ENCODE measurements at places on chromosomes 1 and 21.
A peak's percentile ranks its signal among the peaks of the same experiment; 100 is the strongest.

GRCh38 chr1:77876884-77877283, 11.5 kb upstream of the NEXN start:
- DNase-seq, result no peak

- no peak for DNase-seq
These were observed 2.9 kb downstream of the ASAP3 start for GRCh38 chr1:23481026-23481597.

GRCh38 chr1:113255038-113255719, 135.1 kb upstream of the MAGI3 start:
- DNase-seq, result no peak

- DNase-seq, result no peak
These were observed 1.7 kb downstream of the DR1 start for GRCh38 chr1:93347334-93347899.

- DNase-seq, result no peak
These were observed 7.5 kb upstream of the ASH1L start for GRCh38 chr1:155569988-155570592.

- DNase-seq, result no peak
These were observed 9.2 kb upstream of the EPHA8 start for GRCh38 chr1:22553991-22554522.

DNA sequence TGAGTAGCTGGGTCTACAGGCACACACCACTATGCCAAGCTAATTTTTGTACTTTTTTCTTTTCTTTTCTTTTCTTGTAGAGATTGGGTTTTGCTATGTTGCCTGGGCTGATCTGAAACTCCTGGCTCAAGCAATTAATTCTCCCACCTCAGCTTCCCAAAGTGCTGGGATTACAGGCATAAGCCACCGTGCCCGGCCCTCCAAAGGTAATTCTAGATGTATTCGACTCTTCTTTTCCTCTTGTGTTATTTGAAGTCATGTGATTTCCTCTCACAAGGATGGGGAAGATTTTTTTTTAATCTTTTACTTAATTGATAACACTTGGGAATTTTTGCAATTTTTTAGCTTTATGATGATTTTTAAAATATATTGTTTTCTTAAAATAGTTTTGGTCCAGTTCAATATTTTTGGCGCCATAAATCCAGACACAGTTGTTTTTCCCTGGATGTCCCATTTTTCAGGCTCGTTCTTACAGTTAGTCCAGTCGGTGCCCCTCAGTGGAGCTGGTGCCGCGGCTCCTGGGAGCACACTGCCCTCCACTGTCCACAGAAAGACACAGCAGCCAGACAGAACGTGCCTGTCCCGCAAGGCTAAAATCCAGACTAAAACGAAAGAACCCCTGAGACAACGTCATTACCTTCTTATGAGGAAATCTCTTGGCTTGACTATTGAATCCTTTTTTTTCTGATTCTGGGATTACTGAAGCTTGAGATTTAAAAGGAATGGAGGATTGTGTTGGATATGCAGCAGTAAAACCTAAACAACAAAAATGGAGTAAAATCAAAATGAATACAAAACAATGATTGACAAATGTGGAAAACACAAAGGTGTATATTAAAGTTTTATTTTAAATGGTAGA, 22.4 kb downstream of the STPG1 start:
- no peak for DNase-seq

- DNase-seq, result no peak
These were observed 57.5 kb downstream of the IARS2 start for GRCh38 chr1:220151454-220151853.

DNA sequence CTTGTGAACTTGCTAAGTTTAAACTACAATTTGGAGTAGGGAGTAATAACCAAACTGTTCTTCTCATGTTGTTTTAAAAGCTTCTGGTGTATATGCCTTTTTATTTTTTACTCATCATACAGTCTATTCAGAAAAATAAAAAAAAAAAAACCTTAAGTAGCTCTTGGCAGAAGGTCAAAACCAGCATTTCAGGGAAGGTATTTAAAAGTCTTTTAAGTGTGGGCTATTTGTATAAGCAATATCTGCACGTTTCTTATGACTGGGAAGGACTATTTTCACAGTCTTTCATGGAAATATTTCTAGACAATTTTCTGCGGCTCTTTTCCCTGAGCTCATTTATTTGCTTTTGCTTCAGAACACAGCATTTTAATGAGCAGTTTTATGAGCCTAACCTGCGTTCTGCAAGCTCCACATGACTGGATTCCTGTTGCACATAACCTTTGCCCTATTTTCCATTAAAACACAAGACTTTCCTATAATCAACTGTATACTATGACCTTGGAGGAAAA, 60.9 kb upstream of the C1orf105 start:
- DNase-seq, result no peak

- no peak for DNase-seq
These were observed 3.8 kb upstream of the NBPF1 start for GRCh38 chr1:16617114-16617631.

GRCh38 chr1:110492573-110492972, 26.4 kb downstream of the KCNA10 start:
- DNase-seq, result no peak

DNA sequence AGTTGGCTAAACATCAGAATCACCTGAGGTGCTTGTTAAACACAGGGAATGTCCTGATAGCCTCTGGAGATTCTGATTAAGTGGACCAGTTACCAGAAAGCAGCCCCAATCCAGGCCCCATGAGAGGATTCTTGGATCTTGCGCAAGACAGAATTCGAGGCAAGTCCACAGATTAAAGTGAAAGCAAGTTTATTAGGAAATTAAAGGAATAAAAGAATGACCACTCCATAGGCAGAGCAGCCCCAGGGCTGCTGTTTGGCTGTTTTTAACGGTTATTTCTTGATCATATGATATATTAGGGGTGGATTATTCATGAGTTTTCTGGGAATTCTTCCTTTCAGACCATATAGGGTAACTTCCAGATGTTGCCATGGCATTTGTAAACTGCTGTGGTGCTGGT, 176.2 kb downstream of the ROR1 start:
- DNase-seq, result no peak

DNA sequence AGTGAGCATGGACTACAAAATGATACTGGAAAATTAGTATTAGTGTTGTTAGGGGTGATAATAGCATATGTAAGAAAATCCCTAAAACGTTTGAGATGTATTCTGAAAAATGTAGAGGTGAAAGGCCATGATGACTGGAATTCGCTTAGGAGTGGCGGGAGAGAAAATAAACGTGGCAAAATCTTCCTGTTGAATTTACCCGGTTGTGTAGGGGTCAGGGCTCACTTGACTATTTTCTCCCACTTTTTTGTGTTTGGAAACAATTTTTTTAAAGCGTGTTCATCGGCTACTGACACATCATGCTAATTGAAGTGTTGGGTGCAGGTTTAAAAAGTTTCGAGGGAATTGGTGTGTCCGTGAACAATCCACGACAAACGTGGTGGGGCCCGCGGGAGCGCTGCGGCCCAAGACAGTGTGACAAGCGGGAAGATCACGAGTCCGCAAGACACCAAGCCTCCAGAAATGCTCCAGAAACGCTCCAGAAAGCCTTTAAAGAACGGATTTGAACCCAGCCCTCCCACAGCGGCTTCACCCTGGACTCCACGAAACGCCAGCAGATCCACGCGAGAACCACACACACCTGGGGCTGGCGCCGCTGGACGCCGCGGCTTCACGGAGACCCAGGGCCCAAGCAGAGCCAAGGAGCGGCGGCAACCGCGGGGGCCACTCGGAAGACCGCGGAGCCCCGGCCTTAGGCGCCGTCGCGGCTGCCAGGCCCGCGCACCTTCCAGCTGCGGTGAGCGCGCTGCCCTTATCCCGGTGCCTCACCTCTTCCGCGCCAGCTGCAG, 573 bp downstream of the PSMG1 start:
- DNase-seq, result peak; percentile 3

- DNase-seq, result peak; percentile 43
These were observed 374 bp downstream of the SH2D5 start for GRCh38 chr1:20732071-20732587.

DNA sequence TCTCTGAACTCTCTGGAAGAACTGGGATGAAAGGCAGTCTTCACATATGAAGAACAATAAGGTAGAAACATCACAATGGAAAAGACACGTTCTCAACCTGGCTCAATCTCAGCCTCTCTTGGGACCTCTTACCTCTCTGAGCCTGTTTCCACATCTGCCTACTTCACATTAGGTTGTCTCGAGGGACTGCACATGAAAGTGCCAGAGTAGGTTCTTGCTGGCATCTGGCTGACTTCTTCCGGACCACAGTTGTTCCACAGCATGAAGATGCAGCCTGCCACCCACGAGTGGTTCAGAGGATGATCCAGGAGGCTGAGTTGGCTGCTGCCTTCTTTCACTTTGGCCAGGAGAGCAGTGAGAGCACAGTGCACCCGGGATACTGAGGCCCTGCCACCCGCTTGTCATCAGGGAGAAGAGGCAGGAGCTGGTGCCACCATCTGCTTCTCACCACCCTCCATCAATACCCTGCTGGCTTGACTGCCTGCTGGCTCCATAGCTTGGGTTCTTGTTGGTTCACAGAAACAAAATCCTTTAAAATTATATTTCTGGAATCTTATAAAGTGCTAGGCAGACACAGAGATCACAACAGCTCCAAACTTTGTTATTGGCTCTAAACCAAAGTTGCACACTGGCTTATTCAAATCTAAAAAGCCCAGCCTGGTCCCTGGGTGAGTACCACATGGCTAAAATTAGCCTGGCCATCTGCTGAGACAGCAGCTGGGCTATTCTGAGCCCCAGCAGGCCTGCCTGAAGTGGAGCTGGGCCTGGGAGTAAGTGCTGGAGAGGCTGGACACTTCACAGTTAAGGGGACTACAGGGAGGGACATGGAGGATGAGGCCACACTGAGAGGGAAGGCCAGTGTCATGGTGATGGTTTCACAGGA, 46.9 kb upstream of the LIN9 start:
- no peak for DNase-seq

DNA sequence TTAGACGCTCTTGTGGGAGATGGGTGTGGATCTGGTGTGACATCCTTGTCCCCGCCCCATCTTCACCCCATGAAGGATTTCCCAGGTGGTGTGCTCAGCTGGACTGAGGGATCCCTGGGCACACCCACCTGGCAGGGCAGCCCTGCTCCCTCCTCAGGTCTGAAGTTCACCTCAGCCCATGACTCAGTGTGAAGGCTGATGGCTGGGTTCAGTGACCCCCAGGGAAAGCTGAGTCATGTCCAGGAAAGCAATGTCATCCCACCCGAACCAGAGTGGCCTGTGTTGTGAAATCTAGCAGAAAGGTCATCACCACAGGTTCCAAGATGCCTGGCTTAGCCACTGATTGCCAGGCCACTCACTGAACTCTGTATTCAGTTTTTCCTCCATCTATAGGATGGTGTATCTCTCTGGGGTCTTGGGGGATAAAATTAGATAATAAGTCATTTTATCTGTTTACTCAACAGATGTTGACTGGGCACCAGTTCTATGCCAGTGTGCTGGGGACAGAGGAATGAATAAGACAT, 97.7 kb upstream of the JUN start:
- no peak for DNase-seq

- DNase-seq, result no peak
These were observed 47.7 kb downstream of the ZNF644 start for GRCh38 chr1:90973897-90974798.

GRCh38 chr1:185016880-185017279, 28.5 kb upstream of the RNF2 start:
- no peak for DNase-seq

DNA sequence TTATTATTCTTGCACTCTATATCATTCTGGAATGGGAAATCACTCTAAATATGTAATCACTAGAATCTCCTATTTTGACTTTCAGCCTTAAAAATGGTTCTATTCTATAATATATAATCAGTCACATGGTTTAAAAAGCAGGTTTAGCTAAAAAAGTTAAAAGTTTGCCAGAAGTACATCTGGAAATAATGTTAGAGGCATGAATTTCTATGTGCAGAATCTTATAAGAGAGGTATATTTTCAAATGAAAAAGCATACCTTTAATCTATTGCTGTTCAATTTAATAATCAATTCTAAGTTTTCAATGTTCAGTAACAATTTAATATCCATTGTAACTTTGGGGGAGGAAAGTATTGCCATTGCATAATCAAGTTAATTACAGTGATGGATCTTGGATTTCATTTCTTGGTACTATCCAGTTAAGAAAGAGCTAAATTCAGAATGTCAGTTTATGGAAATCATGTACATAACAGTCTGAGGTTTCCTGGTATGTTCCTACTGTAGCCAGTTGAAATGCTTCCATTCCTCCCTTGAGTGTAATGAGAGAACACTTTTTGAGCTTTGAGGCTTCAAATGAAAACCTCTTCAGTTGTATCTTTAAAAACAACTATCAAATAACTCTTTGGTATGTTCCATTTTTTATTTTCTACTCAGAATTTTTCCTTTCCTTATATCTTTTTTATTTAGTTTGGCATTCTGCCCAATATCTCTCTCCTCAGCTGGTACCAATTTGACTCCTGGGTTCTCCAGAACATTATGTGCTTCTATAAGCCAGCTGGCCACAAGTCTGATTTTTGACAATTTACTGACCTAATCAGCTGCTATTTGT, 175.7 kb upstream of the COL11A1 start:
- no peak for DNase-seq

- DNase-seq, result no peak
These were observed 105.9 kb upstream of the POU3F1 start for GRCh38 chr1:38152351-38153065.

DNA sequence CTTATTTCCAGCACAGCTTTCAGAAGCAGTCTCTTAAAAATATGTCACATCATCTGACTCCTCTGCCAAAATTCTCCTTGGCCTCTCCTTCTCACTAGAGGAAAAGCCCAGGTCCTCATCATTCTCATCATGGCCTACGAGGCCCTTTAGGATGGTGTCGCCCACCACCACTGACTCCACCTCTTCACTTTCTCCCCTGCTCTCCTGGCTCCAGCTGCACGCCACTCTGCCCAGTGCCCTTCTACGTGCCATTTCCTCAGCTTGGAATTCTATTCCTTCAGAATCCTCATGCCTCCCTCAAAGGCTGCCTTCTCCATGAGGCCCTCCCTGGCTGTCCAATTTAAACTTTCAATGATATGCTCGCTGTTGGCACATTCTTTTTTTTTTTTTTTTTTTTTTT, 25.3 kb upstream of the BTG2 start:
- DNase-seq, result no peak

DNA sequence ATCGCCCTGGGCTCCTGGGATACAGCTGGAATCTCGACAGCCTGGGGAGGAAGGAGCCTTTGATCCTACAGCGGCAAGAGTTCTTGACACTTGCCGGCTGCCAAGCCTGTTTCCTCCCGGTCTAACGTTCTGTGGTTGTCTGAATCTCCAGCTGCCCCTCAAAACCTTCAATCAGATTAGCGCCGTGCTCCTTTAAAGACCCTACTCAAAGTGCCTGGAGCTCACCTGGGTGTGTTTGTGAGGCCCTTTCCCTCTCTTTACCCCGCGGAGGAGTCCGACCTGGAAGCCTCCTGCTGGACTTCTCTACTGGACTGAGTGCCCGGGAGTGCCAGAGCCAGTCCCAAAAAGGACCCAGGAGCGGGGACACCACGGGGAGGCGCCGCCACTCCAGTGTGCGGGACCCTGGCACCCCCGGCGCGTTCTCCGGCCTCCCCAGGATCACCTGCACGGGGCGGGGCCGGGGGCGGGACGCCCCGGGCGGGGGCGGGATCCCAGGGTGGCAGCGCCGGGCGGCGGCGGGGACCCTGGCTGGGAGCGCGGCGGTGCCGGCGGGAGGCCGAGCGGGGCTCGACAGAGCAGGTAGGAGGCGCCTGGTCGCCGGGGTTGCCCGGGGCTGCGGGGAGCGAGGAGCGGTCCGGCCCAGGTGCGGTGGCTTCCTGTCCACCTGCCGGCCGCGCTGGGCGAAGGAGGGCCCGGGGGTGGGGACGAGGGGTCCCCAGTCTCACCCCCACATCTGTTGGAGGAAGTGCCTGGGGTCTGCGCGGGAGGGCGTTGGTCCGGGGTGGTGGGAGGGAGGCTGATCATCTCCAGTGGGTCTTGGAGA, at the start of gene NCMAP:
NCMAP (plus strand) TSS at position 497 of the 823 bp plus-strand sequence. CDS start 39,344 bp downstream, outside the sequence.
- DNase-seq, result peak; percentile 39

GRCh38 chr1:192133350-192133926, 24.8 kb upstream of the RGS18 start:
- no peak for DNase-seq

Measured in activated CD8-positive, alpha-beta memory T cell treated with anti-CD3 and anti-CD28 coated beads for 1 hour (primary cell).